Esophagus muscularis mucosa (tissue), 4 donors: ENCODE measurements at places on chromosomes 7 and 10. TPM values are rescaled to one million over a fixed set of nuclear protein-coding genes. Genes with fewer than 3 reads are reported as not detected.

GRCh38 chr10:6756716-6757115 lies 176.6 kb upstream of the PRKCQ start:
- DNase-seq: no peak

DNA sequence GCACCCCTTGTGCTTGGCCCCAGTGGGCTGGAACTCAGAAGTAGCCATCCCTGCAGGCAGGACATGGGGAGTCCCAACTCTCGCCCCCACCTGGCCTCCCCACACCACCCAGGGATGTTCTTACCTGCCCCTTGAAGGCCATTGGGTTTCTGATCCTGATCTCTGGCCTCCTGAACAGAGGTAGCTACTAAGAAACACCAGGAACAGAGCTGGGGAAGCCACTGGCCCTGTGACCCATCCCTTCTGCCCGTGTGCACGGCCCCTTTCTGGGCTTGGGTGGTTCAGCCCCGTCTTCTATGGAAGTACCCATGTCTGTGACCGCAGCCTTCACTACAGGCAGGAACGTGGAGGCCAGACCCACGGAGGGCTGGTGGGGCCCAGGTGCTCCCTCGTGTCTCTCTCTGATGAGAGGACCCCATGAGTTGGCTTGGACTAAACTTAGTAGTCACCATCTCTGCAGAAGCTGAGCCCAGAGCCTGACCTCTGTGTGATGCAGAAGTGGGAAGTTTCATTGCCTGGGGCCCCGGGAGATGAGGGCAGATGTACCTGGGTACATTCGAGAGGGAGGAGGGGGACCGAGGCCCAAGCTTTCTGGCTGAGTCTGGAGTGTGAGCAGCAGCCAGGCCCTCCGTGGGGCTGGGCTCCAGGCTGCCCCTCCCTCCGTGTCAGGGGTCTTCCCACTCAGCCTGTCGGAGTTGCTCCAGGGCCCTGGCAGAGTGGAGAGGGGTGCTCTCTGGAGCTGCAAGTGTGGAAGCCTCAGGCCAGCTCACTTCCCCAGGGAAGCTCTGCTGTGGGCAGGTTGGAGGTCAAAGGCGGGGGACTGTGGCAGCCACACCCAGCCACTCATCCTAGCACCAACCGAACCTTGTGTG lies 81.0 kb downstream of the MKI67 start:
- DNase-seq: no peak

DNA sequence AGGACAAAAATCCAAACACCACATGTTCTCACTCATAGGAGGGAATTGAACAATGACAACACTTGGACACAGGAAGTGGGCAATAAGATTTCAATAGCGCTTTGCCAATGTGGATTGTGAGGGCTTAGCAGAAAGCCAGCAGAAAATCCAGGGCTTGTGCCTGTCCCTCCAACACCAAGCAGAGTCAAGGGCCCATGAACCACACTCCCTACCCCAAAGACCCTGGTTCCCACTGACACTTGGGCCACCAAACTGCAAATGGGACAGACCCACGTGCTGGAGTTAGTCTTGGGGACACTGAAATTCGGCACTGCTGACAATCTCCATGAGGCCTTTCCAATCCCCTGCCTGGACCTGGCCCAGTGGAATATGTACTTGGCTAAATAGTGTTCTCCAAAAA lies 67.0 kb downstream of the GRID1 start:
- DNase-seq: no peak

GRCh38 chr10:34967335-34967880 lies 122.7 kb downstream of the CUL2 start:
- no peak for DNase-seq

Gene RBM20
- 5.5 TPM for total RNA-seq
